ENCODE measurements at places on chromosomes 13 and 19.
A peak's percentile ranks its signal among the peaks of the same experiment; 100 is the strongest.

DNA sequence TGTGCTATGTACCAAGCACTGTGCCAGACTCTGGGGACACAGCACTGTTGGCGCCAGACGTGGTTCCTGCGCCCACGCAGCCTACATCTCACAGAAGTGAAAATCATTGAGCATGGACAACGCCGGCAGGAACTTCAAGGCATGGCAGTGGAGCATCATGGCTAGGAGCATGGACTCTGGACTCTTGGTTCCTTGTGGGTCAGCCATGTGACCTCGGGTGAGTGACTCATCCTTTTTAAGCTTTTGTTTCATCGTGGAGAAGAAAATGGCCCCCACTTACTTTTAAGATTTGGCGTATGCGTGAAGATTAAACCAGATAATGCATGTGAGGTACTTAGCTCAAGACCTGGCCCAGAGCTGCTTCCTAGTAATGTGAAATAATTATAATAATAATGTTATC lies 988.5 kb downstream of the UQCRFS1 start:
- no peak for DNase-seq

- no peak for DNase-seq
These were observed 121.2 kb downstream of the PCCA start for GRCh38 chr13:100209857-100210825.

GRCh38 chr19:31283701-31284100 lies 65.5 kb downstream of the TSHZ3 start:
- DNase-seq, result no peak

GRCh38 chr19:2290441-2291184 lies 8.6 kb upstream of the PEAK3 start:
- no peak for DNase-seq

GRCh38 chr13:77150651-77151050 lies 123.7 kb upstream of the FBXL3 start:
- no peak for DNase-seq

GRCh38 chr13:80716610-80717081 lies 375.7 kb upstream of the SPRY2 start:
- peak; percentile 52 for DNase-seq

DNA sequence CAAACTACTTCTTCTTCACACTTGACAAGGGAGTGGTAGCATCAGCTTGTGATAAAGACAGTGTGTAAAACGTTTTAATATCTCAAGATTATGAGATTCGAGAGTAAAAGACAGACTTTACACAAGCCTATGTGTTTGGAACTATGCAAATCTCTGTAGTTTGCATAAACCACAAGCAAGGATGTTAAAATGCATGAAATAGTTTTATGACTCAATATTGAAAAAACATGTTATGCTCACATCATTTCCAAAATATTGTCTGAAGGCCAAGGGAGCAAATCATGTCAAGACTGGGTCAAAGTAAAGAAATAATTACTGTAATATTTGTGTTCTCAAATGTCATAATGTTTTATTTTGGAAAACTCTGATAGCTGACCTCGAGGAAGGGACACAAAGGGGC lies 316.8 kb upstream of the KLF12 start:
- DNase-seq, result no peak

DNA sequence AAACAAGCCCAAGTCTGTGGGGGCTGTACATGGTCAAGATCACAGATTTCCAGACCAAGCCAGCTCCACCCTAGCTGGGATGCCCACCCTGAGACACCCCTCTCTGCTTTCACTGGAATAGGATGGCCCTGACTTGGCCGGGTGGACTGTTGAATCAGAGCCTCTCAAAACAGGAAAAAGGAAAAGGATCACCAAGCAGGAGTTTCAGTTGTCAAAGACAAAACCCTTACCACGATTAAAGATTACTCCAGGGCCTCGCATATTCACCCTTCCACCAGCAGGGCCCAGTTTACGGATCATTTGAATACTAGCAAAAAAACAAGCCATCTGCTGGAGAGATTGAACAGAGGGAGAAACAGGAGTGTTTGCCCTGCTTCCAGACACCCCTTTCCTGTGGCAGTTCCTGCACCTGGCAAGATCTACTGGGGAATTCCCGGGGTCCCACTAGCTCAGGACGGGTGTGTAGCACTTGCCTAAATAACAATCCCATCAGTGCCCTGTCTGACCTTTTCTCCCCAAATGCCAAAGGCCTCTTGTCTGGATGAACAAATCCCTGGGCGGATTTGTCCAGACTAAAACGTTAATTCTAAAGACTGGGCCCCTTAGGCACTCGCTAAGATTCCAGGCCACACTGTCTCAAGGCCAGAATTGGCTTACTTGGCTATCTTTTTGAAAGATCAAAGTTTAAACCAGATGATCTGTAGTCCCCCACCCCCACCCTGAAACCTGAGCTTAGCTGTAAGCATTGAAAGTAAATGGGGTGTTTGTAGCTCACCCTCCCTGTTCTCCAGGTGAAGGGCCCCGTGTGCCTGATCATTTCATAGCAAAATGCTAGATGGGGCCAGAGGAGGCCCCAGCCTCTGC lies 38.4 kb downstream of the ACTN4 start:
- DNase-seq, result no peak

DNA sequence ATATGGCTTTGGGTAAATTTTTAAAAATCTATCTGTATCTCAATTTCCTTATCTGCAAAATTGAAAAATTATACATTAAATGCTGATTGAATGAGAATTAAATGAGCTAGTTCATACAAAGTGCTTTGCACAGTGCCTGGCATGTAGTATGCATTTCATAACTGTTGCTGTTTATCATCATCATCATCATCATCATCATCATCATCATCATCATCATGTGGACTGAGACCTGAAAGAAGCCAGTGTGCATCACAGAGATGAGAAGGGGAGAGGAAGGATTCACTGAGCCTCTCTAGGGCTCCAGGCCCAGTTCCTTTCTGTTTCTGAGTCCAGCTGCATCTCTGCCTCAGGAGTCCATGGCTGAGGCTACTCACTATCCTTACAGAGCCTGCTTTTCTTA lies 6.9 kb upstream of the ZC3H13 start:
- no peak for DNase-seq

DNA sequence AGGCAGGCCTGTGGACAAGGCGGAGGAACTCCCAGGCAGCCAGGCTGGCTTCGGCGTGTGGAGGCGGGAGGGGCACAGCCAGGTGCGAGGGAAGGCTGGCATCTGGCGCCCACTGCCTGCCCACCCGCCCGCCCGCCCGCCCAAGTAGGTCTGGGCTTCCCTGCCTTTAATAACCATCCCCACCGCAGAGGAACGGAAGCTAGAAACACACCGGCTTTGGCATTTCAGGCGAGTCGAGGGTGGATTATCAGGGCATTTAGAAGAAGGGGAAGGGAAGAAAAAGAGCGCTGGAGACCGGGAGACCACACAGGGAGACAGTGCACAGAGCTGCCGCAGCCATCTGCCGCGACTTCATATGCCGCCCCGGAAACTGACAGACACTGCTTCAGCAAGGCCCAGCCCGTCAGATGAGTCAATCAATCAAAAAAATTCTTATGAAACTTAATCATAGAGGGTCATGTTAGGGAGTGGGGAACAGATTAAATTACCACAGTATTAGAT lies 199.7 kb downstream of the TSHZ3 start:
- no peak for DNase-seq

DNA sequence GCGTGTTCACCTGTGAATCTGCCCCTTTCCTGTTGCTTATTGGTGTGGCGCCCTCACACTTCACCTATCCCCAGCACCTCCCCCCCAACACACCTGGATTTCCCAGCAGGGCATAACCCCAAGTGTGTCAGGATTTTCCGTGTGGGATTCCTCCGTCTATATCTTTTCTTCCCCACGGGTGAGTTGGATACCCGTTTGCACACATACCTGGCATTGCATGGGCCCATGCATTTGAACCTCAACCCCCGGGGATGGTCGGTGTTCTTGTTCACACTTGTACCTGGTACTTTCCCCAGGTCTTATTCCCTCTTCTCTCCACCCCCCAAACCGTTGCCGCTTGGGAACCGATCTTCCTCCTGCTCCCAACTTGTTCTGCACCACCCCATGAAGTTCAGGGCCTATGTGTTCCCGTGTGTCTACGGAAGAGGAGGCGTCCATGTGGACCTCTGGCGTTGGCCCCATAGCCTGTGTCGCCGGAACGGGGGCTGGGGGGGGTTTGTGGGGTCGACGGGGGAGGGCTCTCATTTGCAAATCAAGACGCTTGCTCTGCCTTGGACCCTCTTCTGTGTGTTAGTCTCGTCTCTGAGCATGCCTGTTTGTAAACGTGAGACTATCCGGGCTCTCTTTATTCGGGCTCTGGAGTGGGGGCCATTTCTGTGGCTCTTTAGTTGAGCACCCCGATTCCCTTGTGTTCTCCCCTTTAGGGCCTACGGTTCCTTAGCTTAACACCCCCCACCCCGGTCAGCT lies 1.7 kb downstream of the PRR12 start:
- DNase-seq, result no peak

GRCh38 chr13:25796474-25796873 lies 255.3 kb downstream of the SHISA2 start:
- DNase-seq, result no peak

GRCh38 chr19:58428617-58429016 lies 11.3 kb downstream of the ZNF132 start:
- no peak for DNase-seq

GRCh38 chr13:95050800-95051615 lies 250.2 kb downstream of the ABCC4 start:
- no peak for DNase-seq

GRCh38 chr13:41401366-41401765 lies 56.0 kb upstream of the RGCC start:
- no peak for DNase-seq

GRCh38 chr13:29936051-29936813 lies 85.8 kb upstream of the UBL3 start:
- no peak for DNase-seq

DNA sequence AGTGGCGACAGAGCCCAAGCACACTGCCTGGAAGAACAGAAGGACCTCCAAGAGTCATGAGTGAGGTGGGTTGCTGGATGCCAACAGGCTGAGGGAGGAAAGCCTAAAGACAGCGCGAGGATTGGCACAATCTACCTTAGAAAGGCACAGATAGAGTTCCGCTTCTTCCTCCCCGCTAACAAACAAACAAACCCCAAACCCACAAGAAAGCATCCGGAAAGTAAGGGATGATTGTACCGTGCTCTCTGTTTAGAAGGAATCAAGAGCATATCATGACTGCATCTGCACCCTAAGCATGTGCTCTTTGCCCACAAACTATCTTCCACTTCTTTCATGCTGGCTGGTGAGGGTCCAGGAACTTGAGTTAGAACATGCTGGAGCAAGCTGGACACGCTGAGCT lies 233.0 kb upstream of the KLF12 start:
- no peak for DNase-seq

DNA sequence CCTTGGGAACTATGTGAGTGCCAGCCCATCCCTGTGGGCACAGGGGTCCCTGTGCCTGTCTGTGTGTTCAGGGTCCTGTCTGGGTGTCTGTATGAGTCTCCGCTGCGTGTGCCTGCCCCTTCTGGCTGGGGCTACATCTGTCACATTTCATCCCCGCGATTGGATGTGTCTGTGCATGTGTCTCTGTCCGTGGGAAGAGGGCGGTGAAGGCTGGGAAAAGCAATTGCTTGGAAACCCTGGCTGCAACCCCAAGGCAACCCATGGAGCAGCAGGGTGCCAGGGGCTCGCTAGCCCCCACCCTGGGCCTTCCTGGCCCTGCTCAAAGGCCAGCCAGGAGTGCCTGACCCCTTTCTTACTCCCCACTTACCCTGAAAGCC lies 1.4 kb downstream of the MAG start:
- no peak for DNase-seq

DNA sequence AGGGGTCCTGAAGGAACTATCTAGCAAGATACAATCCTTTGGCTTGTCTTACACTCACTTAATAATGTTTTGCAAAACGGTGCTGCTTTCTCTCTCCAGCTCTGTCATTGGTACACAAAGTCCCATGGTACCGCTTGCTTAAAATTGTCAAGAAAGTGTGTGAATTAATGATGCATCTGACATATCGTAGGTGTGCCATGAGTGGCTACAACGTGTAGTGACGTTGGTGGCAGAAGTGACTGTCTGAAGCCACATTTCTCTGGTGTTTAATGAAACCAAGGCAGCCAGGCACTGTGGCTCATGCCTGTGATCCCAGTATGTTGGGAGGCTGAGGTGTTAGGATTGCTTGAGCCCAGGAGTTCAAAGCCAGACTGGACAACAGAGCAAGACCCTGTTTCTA lies 2.6 kb downstream of the HSH2D start:
- no peak for DNase-seq

DNA sequence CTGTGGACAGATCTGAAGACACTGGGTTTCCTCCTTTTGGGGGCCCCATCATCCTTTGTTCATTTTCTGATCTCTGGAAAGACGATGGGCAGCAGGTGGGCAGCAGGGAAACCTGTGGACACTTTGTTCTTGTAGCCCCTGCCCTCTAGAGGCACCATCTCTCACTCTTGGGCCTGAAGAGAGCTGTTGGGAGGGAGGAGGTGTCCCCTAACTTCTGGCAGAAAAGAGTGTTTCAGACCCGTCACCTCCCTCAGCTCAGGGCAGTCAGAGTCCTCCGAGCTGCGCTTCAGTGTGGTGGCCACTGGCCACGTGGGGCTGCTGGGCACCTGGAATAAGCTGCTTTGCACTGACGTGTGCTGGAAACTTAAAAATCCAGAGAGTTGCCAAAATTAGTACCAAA lies 26.9 kb upstream of the RNF17 start:
- DNase-seq, result no peak

DNA sequence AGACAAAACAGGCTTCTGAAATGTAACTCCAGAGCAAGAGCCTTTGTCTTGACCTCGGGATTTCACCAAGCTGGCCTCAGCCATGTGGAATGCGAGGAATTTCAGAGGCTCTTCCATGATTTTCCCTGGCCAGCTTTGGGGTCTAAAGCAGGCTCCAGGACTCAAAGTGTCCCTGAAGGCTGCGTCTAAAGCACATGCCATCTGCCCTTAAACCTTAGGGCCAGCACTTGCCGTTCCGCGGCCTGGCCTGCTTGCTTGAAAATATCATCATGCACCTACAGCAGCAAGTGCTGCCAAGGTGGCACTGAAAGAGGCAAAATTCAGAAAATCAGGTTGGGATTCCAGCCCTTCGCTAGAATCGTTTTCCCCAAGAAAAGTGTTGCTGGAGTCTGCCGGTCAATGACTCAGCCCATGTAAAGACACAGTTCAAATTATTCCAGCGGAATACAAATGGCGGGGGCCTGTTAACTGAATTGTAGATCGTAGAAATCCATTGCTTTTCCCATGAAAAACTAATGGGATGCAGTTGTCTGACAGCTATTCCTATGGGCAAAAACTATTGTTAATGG lies 105.7 kb upstream of the RAP2A start:
- no peak for DNase-seq

- no peak for DNase-seq
These were observed 1156.5 kb downstream of the OLFM4 start for GRCh38 chr13:54185101-54185500.

- DNase-seq, result no peak
These were observed 100.5 kb upstream of the SLITRK5 start for GRCh38 chr13:87570669-87571068.

DNA sequence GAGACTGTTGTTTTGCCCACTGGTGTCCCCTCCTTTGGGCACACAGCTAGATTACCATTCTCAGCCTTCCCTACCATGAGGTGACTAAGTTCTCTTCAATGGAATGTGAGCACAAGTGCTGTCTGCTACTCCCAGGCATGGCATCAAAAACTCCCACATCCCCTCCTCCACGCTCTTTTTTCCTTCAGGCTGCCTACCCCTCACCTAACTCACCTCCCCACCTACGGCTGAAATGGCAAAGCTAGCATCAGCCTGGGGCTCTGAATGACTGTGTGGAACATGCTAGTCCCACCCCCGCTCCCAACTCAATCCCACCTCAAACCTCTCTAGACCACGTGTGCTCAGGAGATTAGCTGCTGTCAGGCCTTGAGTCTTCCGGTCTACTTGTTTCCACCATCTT lies 512.2 kb downstream of the DIAPH3 start:
- no peak for DNase-seq

- DNase-seq, result no peak
These were observed 830.6 kb upstream of the SLITRK5 start for GRCh38 chr13:86840250-86841191.

Measured in NCI-H748 treated with DMSO at 0.1 percent for 48 hours (cell line).